Occipital lobe (tissue), 3 donors: ENCODE measurements at places on chromosomes 5 and 9.

DNA sequence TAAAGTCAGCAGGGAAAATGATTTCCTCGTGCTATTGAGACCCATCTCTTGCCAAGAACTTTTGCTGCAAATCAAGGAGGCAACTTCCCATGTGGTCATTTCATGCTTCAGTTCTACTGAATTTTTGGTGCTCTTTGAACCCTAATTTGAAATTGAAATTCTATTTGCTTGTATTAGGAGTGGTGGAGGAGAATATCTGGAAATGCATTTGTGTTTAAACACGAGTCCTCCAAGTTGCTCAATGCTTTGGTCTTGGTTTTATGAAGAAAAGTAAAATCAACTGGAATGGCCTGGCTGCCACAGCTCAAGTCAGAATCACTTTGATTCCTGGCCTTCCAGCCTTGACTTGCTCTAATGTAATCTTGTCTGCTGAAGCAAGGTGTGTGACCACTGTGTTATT, 613.2 kb downstream of the TLE1 start:
- no peak for DNase-seq

GRCh38 chr9:131178926-131179325, 53.5 kb downstream of the NUP214 start:
- DNase-seq: no peak

GRCh38 chr9:15485836-15486666, 24.7 kb downstream of the PSIP1 start:
- DNase-seq: no peak

DNA sequence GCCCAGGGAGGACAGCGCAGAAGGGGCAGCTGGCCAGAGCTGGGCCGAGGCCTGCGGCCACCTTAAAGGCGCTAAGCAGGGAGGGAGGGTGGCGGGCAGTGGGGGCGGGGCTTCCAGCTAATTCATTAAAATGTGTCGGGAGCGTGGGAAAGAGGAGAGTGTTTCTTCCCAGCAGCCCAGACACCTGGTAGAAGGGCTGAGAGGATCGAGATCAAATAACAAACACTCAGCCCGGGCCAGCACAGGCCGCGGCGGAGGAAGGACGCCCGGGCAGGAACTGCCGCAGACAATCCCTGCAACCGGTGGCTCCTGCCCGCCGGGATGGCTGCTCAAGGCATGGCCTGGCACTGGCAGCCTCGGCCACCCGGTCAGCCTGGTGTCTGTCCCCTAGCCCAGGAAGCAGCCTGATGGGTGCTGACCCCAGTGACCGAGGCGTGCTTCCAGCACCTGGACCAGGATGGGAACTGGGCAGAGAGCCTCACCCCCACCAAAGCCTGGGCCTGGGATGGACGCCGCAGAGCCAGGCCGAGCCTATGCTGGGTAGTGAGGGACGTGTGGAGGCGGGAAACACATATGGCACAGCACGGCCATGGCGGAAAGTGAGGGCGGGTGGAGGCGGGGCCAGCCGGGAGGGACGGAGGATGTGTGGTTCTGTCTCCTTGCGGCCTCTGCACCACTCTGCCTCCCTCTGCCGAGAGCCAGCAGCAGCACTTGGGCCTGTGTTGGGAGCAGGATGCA, 3.2 kb upstream of the NRARP start:
- DNase-seq: peak; percentile 69

- DNase-seq: no peak
Observed at GRCh38 chr5:172178991-172179989, 8.7 kb downstream of the STK10 start.

GRCh38 chr9:112848316-112849151, 42.1 kb downstream of the SLC46A2 start:
- DNase-seq: no peak

DNA sequence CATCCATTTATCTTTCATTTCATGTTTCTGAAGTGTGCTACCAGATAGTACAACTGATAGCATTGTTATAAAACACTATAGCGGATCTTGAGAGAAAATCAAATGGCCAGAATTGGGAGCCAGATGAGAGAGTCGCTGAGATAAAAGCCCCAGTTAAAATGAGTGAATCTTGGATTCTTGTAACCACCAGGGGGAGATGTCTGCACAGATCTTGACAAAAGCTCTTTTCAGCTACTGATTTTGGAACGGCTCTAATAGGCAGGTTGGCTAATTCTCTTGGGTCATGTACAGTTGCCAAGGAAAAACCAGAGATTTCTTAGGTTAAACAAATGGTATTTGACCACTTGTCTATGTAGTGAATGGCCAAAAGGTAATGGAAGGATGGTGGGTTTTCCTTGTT, 21.7 kb downstream of the F2RL2 start:
- no peak for DNase-seq

DNA sequence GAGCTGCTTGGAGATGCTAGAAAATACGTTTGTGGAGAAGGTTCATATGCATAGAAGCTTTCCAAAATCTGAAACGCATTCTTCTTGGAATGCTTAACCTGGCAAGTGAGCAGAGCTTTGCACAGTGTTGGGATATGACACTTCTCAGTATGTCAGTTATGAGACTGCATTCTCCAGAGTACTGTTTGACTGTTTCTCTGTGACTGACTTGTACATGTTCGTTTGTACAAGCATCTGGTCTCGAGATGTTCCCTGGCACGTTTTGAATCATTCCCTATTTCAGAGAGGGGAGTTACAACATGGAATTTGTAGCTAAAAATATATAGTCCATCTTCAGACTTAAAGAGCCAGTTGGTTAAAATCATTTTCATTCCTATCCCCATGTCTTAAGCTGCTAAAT, 272.4 kb downstream of the ARRDC3 start:
- no peak for DNase-seq

GRCh38 chr9:15294604-15295003, 12.4 kb downstream of the TTC39B start:
- no peak for DNase-seq

GRCh38 chr5:78648359-78649210, at the start of gene LHFPL2:
TSS of gene LHFPL2 (minus strand) at chr5:78648772. CDS start at chr5:78510213, 138,559 bp downstream.
- peak; percentile 68 for DNase-seq

DNA sequence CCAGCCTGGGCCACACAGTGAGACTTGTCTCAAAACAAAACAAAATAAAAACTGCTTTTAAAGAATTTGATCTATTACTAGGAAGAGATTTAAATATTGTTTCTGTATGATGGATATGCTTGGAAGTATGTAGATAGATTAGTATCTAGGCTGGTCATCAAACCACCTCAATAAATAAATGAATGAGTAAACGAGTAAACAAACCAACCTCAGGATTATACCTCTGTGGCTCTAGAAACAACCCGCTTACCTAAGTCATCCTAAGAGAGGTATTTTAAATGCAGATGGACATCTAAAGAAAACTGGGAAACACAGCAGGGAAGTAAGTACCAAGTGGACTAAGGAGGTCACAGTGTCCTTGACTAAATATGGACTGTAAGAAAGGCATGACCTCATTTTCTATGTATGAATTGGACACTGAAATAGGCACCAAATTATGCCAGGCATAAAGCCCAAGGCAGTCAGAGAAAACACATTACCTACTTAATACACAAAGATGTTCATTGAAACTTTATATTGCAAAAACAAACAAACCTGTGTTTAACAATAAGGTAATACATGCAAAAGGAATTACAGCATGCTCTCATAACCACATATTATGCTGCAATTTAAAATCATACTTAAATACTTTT, 7.3 kb downstream of the ANKH start:
- DNase-seq: no peak

GRCh38 chr5:107404595-107405374, 266.0 kb downstream of the EFNA5 start:
- no peak for DNase-seq

DNA sequence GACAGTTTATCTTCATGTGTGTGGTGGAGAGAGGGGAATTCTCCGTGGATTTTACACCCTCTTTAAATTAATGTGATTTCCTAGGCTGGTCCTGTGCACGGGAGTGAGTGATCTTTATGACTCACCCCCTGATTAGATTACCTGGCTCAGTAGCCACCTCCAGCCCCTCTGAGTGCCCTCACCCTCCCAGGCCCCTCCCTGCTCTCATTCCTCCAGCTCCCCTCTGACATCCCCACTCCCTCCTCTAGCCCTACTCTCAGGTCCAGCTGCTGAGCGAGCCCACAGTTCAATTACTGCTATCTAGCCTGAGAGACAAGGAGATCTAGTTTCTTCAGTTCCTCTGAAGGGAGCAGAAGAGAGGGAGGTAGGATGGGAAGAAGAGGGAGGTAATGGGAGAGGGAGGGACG, 61.8 kb upstream of the ARAP3 start:
- DNase-seq: no peak

GRCh38 chr9:136787690-136788400, 3.3 kb upstream of the TMEM141 start:
- DNase-seq: no peak

- DNase-seq: no peak
Observed at GRCh38 chr5:39850291-39850690, 425.5 kb upstream of the DAB2 start.

GRCh38 chr9:111034898-111035539, 3.3 kb downstream of the LPAR1 start:
- no peak for DNase-seq

- no peak for DNase-seq
Observed at GRCh38 chr9:130711469-130711868, 17.9 kb downstream of the EXOSC2 start.

DNA sequence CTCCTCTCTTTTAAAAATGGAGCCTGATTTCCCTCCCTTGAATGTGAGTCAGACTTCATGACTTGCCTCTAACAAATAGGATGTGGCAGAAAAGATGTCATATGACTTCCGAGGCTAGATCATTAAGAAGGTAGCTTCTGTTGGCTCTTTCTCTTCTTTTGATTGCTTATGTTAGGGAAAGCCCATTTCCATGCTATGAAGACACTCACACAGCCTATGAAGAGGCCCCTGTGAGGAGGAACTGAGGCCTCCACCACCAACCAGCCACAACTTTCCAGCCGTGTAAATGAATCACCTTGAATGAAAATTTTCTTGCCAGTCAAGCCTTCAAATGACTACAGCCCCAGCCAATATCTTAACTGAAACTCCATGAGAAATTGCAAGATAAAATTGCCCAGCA, 413.4 kb downstream of the TMEM38B start:
- DNase-seq: no peak

GRCh38 chr9:131046093-131046380, 37.1 kb downstream of the LAMC3 start:
- DNase-seq: no peak

DNA sequence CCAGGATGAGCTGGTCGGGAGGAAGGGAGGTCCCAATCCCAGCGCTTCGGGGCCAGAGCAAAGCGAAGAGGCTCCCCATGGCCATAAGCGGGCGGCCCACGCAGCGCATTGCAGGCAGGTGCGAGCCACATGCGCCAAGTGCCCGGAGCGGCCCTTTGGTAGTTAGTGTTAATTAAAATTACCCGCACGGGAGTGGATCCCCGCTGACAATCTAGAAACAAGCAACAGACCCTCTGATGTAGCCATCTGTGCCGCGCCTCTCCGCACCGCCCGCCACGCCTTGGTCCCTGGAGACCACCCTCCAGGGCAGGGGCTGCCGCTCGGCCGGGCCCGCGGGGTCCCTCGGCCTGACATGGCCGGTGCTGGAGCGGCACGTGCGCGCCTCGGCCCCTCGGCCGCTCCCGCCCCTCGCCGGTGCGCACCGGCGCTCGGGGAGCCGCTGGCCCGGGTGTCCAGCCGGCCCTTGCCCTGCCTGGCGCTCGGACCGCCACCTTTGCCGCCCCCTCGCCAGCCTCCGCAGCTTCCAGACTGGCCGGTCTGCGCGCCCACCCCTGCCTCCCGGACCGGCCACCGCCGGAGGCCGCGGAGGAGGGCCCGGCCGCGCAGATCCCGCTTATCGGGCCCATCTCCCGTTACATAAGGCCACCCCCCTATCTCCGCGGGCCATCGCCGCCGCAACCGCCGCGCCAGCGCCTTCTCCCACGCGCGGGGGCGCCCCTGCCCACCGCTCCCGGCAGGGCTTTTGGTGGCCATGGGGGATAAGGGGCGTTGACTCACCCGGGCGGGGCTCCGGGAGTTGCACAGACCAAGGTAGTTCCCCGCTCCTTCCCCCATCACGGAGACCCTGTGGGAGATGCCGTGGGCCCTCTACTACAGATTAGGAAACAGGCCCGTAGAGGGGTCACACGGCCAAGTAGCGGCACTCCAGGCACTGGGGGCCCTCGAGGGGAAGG, 1.9 kb upstream of the IL13 start:
- DNase-seq: no peak

DNA sequence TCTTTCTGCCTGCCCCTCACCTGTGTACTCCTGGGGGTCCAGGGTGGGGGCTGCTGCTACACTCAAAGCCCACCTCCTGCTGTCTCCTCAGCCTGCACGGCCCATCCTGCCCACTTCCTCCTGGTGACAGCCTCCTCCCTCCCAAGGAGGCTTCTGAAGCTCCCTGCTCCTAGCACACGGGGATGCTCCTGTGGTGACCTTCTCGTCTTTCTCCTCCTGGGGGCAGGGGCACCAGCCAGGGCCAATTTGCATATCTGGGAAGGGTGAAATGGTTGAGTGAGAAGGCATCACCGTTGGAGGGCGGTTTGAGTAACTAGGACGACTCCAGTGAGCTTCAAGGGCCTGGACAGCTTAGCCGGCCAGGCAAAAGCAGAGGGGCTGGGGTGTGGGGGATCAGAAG, 51.9 kb upstream of the COL5A1 start:
- no peak for DNase-seq

GRCh38 chr9:14348373-14349145, 34.6 kb upstream of the NFIB start:
- DNase-seq: no peak

- DNase-seq: no peak
Observed at GRCh38 chr5:55973296-55973695, 21.5 kb downstream of the IL6ST start.

DNA sequence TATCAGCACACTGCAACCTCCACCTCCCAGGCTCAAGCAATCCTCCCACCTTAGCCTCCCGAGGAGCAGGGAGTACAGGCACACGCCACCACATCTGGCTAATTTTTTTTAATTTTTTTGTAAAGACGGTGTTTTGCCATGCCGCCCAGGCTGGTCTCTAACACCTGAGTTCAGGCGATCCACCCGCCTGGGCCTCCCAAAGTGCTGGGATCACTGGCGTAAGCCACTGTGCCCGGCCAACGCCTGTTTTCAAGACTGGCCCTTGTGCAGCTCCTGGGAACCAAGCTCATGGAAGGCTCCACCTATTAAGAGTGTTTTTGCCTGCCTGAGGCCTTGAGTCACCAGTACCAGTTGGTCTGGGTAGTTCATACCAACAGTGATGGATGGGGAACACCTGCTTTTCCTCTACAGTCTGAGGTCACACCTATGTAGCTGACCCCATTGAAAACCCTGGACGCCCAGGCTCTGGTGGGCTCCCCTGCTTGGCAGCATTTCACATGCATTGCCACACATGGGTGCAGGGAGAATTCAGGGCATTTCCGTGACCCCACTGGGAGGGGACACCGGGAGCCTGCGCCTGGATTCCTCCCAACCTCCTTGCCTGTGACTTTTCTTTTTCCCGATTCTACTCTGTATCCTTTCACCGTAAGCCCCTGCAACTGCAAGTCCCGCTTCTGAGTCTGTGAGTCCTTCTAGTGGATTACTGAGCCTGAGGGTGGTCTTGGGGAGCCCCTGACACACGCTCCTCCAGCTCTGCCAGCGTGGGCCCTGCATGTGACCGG, 63.5 kb downstream of the ZNF354C start:
- DNase-seq: no peak
